ENCODE measurements at places on chromosomes 5 and 9.

GRCh38 chr5:57186194-57186593 lies 12.3 kb downstream of the GPBP1 start:
- no peak for ATAC-seq

GRCh38 chr5:129111351-129111750 lies 16.8 kb downstream of the ISOC1 start:
- no peak for ATAC-seq

- ATAC-seq = no peak
Measured at GRCh38 chr5:74679966-74680365, 5.1 kb upstream of the HEXB start.

GRCh38 chr9:96136992-96137670 lies 164.8 kb downstream of the HSD17B3 start:
- ATAC-seq = peak; percentile 38

DNA sequence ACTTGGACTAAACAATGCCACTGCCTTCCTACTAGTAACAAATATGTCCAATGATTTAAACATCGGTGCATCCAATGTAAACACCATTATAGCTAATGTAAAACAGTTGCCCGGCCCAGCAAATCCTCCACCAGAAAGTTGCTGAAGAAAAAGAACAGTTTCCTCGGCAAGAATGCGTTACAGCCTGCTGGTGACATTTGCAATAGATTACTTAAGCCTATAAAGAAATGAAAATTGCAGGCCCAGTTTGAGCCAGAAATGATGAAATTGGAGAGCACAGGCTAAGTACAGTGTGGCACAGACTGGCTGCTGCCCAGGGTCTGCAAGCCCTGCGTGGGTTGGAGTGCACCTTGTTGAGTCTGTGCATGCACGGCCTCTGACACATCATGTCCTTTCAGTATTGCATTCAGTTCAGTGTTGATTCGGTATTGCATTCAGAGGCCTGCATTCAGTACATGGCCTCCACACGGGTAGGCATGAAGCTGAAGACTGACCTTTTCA lies 406.0 kb upstream of the KLF4 start:
- no peak for ATAC-seq

Measured in gastroesophageal sphincter (tissue), 4 donors.